ENCODE measurements at places on chromosomes 3 and 15.

DNA sequence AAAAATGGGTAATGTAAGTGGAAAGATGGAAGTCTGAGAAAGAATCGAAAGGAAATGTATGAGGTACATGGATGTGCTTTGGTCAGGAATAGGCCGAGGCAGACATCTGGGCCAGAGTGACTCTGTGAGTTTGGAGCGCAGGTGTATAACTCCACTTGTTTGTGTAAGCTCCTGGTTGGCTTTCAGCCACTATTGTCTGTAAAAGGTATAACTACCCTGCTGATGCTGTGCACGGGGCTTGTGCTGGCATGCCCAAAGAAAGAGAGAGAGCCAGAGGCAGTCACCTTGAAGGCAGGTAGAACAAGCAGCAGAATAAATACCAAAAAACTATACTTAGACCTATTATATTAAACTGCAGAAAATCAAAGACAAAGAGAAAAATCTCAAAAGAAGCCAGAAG, 32.7 kb upstream of the CD96 start:
- no peak for DNase-seq

GRCh38 chr15:49964551-49964950, 154.5 kb downstream of the ATP8B4 start:
- DNase-seq, result no peak

DNA sequence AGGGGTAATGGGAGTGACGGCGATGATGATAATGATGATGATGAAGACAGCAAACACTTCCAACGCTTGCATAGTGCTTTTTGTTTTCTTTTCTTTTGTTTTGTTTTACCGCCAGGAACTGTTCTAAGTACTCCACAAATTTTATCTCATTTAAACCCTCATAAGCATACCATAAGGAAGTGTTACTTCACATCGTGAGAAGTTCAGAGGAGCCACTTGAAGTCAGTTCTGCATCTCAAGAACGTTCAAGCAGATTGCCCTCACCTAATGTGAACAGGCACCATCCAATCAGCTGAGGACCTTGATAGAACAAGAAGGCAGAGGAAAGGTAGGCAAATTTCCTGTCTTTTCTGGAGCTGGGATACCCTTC, 104.1 kb downstream of the LSM3 start:
- DNase-seq, result no peak

DNA sequence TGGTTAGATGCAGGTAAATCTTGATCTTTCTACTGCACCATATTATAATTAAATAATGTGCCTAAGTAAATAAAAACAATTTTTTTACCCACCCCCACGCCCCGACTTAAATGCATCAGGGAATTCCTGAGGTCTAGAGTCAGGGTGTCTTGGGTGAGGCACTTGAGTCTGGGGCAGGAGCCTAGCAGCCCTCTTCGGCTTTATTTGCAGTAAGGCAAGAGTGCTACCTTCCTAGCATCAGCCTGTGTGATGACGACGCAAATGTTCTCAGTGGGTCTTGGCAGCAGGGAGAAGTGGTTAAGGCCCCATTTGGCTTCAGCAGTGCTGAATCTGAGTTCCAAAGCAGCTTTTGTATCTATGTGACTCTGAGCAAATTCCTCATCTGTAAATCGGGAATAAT, 88.7 kb downstream of the POLR2M start:
- DNase-seq, result no peak

DNA sequence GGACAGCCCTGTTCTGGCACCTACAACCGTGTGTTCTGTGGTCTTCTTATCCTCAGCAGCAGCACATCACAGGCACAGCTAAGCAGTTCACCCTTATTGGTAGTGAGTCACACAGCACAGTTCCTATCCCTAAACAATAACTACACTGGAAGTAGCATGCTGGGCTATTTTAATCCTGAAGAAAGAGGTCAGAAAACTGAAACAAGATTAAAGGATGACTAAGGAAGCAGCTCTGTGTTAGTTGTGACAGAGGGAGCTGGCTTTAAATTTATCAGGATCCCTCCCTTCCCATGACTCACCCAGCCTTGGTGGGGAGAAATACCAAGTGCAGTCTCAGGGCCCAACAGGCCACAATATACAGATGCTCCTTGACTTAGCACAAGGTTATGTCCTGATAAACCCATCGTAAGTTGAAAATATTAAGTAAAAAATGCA, 144.3 kb downstream of the ERC2 start:
- DNase-seq, result no peak

GRCh38 chr15:42133356-42133755, 23.1 kb downstream of the PLA2G4F start:
- DNase-seq, result no peak

GRCh38 chr3:30263925-30264313, 342.5 kb upstream of the TGFBR2 start:
- DNase-seq, result no peak

DNA sequence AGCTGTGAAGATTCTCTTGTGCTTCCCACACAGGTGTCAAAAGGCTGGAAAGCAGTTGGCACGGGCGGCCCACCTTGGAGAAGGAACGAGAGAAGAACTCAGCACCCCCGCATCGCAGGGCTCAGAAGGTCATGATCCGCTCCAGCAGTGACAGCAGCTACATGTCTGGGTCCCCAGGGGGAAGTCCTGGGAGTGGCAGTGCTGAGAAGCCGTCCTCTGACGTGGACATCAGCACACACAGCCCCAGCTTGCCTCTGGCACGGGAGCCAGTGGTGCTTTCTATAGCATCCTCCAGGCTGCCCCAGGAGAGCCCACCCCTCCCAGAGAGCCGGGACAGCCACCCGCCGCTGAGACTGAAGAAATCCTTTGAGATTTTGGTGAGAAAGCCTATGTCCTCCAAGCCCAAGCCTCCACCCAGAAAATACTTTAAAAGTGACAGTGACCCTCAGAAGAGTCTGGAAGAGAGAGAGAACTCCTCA, 31.4 kb downstream of the STARD5 start:
- no peak for DNase-seq

- no peak for DNase-seq
Observed at GRCh38 chr15:60633426-60633968, 154.6 kb upstream of the ICE2 start.

DNA sequence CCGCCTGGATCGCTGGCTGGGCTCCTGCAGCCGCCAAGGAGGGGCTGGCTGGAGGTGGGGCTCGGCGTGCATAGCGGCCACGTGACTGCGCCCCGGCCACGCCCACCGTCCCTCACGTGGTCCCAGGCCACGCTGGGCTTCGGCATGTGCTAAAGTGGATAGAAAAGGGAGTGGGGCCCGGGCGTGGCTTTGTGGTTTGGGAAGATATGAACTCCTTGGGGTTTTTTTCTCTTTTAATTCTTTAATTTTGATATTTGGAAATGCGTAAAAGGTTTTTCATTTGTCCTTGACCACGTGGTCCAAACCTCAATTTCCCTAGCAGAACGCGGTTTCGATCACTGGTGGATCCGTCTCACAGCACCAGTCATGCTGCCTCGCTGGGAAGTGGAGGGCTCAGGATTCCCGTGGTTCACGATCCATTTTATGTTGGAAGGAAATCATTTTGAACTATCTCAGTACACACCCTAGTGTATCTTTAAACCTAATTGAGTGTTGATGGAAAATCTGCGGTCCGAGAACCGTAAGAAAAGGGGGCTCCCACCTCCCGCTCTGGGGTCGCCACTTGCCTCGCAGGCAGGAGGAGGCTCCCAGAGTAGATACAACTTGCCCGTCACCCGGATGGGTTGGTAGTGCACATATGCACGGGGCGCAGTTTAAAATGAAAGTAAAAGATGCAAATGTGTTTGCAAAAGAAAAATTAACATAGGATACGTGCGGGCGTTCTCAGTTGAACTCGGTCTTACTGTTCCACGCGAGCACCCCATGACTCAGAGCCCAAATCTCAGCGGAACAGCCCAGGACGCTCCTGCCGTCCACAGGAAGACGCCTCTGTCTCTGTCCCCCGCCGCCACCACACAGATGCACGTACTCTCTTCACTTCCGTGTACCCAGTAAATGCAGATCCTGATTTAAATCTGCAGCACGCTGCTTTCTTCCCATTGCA, 141.9 kb downstream of the PGPEP1L start:
- peak; percentile 47 for DNase-seq

- DNase-seq, result no peak
Observed at GRCh38 chr3:133472242-133472641, 72.4 kb downstream of the BFSP2 start.

- DNase-seq, result no peak
Observed at GRCh38 chr3:144502402-144502801, 530.8 kb downstream of the DIPK2A start.

DNA sequence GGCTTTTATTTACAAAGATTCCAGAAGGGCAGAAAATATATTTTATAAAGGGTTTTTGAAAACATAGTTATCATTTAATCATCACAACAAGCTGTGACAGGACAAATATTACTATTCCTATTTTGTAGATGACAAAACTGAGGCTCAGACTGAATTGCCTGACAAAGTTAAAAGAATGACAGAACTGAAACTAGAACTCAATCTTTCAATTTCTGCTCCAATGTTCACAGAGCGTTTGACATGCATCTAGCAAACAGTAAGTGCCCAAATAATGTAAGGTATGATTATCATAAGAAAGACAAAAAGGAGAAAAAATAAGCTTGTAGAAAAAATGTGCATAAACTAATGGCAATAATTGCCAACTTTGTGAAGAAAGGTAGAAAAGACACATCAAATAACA, 61.9 kb downstream of the SCAPER start:
- DNase-seq, result no peak

DNA sequence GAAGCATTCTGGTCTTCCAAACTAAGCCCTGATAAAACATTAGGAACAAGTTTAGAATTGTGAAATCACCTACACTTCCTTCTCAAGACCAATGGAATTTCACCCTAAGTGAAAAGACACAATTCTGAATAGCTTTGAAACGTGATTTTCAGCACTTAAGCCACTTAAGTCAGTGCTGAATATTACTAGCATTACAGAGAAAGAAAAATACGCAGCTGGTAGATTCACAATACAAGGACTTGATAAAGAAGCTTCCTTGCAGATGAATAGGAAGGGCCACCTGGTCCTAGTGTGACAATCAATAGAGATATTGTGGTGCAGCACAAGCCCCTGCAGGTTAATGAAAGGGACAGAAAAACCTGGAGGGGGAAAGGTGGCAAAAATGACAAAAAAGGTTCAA, 353.1 kb upstream of the ALCAM start:
- DNase-seq, result no peak

DNA sequence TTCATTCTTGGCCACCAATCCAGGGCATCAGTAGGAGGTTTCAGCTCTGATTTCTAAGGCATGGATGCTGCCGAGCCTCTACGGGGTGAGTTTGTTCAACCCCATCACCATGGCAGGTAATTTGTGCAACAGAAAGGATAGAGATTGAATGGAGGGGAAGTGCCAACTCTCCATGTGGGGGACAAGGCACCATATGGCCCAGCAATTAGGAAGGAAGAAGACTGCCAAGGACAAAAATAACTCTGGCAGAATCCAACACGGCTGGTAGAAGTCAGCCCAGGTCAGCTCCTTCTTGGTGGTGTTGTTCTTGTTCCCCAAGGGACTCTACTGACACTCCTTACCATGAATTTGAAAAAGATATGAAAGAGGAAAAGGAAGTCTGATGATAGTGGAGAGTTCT, 503.9 kb downstream of the MAGI1 start:
- no peak for DNase-seq

GRCh38 chr15:55348281-55348778, 29.3 kb downstream of the PIGB start:
- no peak for DNase-seq

- no peak for DNase-seq
Observed at GRCh38 chr3:43856351-43856750, 165.6 kb downstream of the ABHD5 start.

GRCh38 chr3:120160050-120160449, 65.8 kb upstream of the GSK3B start:
- no peak for DNase-seq

DNA sequence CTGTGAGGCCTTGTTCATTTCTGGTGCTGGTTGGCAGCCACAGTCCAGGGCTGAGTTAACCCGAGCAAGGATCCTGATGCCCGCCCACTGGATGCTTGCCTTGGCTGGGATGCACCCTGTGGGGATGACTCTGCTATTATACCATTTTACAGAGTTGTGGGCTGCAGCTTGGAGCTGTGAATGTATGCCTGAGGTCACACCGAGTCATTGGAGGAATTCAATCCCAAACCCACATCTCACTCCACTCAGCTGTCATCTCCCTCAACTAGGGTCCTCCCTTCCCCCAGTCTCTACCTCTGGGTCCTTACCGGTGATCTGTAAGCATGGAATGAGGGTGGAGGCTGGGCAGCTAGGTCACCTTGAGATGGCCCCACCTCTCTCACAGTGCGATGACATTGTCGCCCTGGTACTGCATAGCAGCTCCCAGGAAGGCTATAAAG, 22.1 kb downstream of the MAPKAPK3 start:
- no peak for DNase-seq

- no peak for DNase-seq
Observed at GRCh38 chr3:124615896-124616543, 114.2 kb upstream of the UMPS start.

- no peak for DNase-seq
Observed at GRCh38 chr3:9295007-9295406, 45.6 kb upstream of the SRGAP3 start.

- no peak for DNase-seq
Observed at GRCh38 chr15:70722266-70723121, 40.9 kb downstream of the UACA start.

DNA sequence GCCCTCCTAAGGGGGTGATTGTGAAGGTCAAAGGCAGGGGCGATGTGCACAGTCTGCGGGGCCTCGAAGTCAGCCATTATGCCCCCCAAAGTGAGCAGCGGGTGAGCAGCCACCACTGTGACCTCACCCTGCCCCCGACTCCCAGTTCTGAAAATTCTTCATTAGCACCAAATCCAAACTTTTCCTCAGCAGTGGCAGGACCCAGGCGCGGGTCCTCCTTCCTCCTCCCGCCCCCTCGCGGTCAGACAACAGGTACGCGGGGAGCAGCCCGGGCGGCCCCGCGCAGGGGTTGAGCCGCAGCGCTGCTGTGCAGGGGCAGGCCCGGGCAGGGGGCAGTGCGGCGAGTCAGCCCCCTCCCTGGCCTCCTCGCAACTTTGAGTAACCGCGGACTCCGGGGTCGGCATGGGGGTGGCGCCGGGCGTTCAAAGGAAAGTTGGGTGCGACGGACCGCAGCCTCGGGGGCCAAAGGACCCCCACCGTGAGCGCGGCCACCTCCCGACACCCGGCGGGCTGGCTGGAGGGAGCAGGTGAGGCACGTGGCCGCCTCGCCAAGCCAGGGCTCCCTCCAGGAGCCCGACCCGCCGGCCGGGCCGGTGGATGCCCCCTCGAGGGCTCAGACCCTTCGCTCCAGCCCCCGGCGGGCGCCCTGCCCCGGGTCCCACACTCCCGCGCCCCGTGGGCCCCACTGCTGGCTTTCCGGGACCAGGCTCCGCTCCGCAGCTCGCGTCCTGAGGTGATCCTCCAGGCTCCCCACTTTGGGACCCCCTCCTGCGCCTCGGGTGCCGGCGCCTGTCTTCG, 49.4 kb upstream of the CCDC174 start:
- no peak for DNase-seq

- no peak for DNase-seq
Observed at GRCh38 chr3:173241727-173242126, 100.7 kb upstream of the SPATA16 start.

- DNase-seq, result no peak
Observed at GRCh38 chr15:39870537-39870936, 49.5 kb downstream of the GPR176 start.
